ENCODE measurements at places on chromosomes 4 and X.

DNA sequence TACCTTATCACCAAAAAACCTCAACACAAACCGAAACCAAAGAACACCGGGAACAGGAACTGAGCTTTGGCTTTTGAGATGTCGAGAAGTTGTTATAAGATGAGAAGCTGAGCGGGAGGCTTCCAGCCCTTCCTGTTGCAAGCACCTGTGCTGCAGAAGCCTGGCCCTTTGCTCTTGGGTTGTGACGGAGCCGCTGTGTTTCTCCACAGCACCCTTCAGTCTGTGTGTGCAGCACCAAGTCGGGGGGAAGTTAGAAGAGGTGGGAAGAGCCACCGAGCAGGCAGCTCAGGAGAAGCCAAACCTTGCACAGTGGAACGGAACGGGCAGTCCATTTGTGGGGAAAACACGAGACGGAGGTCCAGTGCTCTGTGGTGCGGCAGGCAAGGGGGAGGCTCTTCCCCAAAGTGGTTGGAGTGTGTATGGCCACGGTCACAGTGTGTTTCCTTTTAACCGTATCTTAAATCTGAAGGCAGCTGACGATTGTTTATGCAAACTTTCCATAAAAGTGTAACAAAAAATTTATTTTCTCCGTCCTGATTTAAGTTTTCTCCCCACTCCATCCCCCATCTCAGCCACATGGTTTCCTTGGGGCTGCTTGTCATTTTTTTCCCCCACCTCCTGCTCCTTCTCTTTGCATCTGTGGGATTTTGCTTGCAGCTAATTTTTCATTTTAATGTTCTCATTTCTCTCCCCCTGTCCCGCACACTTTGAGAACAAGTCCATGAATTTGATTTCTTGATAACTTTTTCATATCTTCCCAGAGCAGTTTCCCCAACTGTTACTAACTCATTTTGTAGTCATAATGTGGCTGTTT lies 123.7 kb downstream of the STOX2 start:
- H3K4me3 ChIP-seq = no peak overlapping the region
- no peak for DNase-seq
- H3K4me1 ChIP-seq = no peaks in the 10 kb centered on the region
- no peaks in the 10 kb centered on the region for H3K36me3 ChIP-seq

- DNase-seq = no peak
- peaks cover 9% of the 10 kb centered on the region for H3K4me1 ChIP-seq
- H3K27me3 ChIP-seq = peaks cover 8% of the 10 kb centered on the region
- H3K4me3 ChIP-seq = no peak overlapping the region
- no peaks in the 10 kb centered on the region for H3K36me3 ChIP-seq
Measured at GRCh38 chr4:121253961-121254360, 89.8 kb upstream of the TNIP3 start.

- H3K4me1 ChIP-seq = no peaks in the 10 kb centered on the region
- no peak overlapping the region for H3K27ac ChIP-seq
- H3K4me3 ChIP-seq = no peak overlapping the region
- no peaks in the 10 kb centered on the region for H3K36me3 ChIP-seq
Measured at GRCh38 chrX:106450405-106450804, 161.4 kb upstream of the RADX start.

DNA sequence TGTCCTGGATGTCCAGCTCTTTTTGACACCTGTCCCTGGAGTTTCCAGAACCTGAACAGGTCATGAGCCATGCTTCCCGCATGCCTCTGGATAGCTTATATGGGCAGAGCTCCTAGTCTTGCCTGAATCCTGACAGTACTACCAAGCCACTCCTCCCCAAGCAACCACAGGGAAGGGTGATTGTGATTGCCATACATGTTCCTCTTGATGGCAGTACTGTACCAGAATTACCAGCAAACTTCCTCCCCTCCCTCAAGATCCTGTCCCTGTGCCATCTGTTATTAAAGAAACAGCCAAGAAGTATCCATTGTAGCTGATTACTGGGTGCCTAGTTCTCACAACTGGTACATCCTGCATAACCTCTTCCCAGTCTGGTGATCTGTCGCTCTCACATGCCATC lies 264.3 kb upstream of the AGTR2 start:
- no peak for DNase-seq
- H3K4me3 ChIP-seq = no peak overlapping the region
- H3K36me3 ChIP-seq = no peaks in the 10 kb centered on the region
- H3K4me1 ChIP-seq = no peaks in the 10 kb centered on the region

GRCh38 chr4:185015108-185015507 lies 3.2 kb upstream of the HELT start:
- H3K27ac ChIP-seq = no peak overlapping the region
- DNase-seq = no peak
- H3K27me3 ChIP-seq = peaks cover 87% of the 10 kb centered on the region
- H3K4me3 ChIP-seq = no peak overlapping the region

DNA sequence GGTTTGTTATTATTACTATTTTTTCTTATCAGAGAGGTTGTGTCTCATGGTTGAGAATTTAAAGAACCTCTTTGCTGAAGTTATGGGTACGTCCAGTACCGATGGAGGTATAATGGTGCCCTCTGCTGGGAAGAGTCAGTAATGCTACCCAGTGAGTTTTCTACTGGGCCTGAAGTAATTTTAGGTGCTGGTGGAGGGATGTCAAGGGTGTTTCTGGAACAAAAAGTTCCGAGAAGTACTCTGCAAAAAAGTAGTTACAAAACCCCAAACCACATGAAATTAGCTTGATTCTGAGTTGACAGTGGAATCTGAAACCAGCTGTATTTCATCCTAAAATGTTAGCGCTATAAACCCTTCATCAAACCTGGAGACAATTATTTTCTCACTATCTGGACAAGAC lies 102.5 kb upstream of the MID1 start:
- H3K27ac ChIP-seq = no peak overlapping the region
- no peaks in the 10 kb centered on the region for H3K27me3 ChIP-seq
- no peak for DNase-seq
- H3K36me3 ChIP-seq = no peaks in the 10 kb centered on the region
- H3K4me3 ChIP-seq = no peak overlapping the region

DNA sequence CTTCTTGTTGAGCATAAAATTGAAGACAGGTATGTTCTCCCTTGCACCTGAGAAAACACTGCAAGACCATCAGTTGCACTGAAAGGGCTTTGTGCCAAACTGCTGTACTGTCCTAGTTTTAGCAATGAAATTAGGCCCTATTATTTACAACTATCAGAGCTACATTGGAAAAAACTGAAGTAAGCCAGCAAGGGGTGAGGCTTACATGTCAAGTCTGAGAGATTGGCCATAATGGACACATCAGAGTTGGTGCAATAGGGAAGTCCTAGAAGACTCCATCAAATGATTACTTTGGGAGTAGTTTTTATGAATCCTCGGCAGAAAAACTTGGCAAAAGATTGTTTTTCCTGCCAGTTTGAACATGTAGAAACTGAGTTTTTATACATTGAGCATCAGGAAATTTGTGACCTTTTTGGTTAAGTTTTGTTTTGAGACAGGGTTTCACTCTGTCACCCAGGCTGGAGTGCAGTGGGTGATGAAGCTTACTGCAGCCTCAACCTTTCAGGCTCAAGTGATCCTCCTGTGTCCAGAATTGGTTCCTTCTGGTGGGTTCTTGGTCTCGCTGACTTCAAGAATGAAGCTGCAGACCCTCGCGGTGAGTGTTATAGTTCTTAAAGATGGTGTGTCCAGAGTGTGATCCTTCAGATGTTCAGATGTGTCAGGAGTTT lies 160.1 kb upstream of the BANK1 start:
- H3K36me3 ChIP-seq = no peaks in the 10 kb centered on the region
- no peaks in the 10 kb centered on the region for H3K4me1 ChIP-seq
- H3K27ac ChIP-seq = no peak overlapping the region
- no peak for DNase-seq
- H3K4me3 ChIP-seq = no peak overlapping the region

GRCh38 chr4:154427149-154427548 lies 64.5 kb downstream of the DCHS2 start:
- no peak for DNase-seq
- H3K4me3 ChIP-seq = no peak overlapping the region
- peaks cover 30% of the 10 kb centered on the region for H3K27me3 ChIP-seq
- H3K36me3 ChIP-seq = no peaks in the 10 kb centered on the region

- H3K27me3 ChIP-seq = no peaks in the 10 kb centered on the region
- DNase-seq = no peak
- H3K4me1 ChIP-seq = peaks cover 2% of the 10 kb centered on the region
- H3K36me3 ChIP-seq = no peaks in the 10 kb centered on the region
- H3K4me3 ChIP-seq = no peak overlapping the region
Measured at GRCh38 chr4:90207887-90208454, 80.8 kb downstream of the CCSER1 start.

DNA sequence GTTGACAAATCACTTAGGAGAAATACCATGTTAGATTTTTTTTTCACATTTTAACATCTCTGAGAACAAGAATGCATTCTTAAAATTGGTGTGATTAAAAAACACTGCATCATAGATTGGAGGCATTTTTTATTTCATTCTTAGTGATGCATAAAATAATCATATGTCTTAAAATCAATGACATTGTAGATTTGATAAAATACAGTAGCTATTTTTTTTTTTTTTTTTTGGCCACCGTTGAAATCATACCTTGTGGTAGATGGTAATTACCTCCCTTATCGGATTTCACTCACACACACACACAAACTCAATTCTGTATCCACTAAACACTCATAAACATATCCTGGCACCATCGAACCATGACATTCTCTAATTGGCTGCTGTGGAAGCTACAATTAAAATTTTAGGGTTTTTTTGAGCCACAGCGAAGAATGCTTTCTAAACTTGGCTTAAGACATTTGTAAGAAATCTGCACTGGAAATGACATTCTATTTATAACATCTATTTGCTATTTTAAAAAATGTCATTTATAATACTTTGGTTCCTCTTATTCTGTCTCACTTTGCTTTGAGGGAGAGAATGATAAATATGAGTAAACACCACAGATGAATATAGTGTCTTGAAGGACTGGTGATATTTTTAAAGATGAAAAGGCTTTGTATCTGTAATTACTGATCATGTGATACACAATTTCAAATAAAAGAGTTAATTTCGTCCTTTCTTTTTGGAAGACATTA lies 60.1 kb downstream of the CCSER1 start:
- no peaks in the 10 kb centered on the region for H3K27me3 ChIP-seq
- H3K4me3 ChIP-seq = no peak overlapping the region
- H3K36me3 ChIP-seq = no peaks in the 10 kb centered on the region
- DNase-seq = no peak
- no peaks in the 10 kb centered on the region for H3K4me1 ChIP-seq

GRCh38 chrX:140503714-140504351 lies 1.0 kb downstream of the SOX3 start:
- H3K27ac ChIP-seq = no peak overlapping the region
- H3K27me3 ChIP-seq = peaks cover 73% of the 10 kb centered on the region
- no peak overlapping the region for H3K4me3 ChIP-seq
- no peak for DNase-seq
- peaks cover 19% of the 10 kb centered on the region for H3K4me1 ChIP-seq

DNA sequence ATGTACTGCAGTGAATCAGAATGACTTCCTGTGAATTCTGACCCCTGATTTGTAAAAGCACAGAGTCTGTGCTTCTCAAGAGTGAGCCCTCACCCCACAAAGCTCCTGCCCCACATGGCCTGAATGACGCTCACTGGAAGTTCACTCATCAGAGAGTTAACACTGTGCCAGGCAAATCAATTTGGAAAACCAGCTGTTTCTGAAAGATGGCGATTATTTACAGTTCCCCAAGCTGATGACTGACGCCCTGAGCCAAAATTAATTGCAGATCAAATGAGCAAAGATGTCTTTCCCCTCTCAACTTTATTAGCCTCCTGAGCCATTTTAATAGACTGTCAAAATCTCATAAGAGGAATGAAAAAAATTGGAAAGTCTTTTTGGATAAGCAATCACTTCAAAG lies 118.0 kb downstream of the SLC2A9 start:
- no peak overlapping the region for H3K4me3 ChIP-seq
- H3K27ac ChIP-seq = no peak overlapping the region
- H3K36me3 ChIP-seq = no peaks in the 10 kb centered on the region

- H3K36me3 ChIP-seq = no peaks in the 10 kb centered on the region
- no peak overlapping the region for H3K27ac ChIP-seq
- DNase-seq = no peak
- no peaks in the 10 kb centered on the region for H3K4me1 ChIP-seq
- no peak overlapping the region for H3K4me3 ChIP-seq
Measured at GRCh38 chrX:27236681-27237080, 226.5 kb downstream of the PPP4R3C start.

DNA sequence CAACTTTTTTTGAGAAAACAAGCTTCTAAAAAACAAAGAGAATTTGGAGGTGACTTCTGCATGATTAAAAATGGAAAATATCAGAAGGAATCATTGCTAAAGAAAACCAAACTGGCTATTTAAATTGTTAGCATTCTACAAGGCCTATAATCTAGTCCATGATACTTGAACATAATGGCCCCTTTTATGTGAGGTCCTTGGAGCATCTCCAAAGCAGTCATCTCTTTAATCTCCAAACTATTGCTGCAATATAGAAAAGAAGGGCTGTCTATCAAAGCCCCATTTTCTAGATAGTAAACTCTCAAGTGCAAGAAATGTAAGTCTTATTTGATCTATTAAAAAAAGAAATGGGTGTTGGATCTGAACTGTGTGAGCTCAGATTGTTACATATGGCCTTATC lies 615.1 kb downstream of the CENPC start:
- H3K4me3 ChIP-seq = no peak overlapping the region
- no peak overlapping the region for H3K27ac ChIP-seq
- no peak for DNase-seq

- H3K4me3 ChIP-seq = no peak overlapping the region
- no peak for DNase-seq
- H3K36me3 ChIP-seq = no peaks in the 10 kb centered on the region
Measured at GRCh38 chr4:182969651-182970279, 52.6 kb upstream of the DCTD start.

- no peak for DNase-seq
- no peaks in the 10 kb centered on the region for H3K36me3 ChIP-seq
- H3K27me3 ChIP-seq = no peaks in the 10 kb centered on the region
- no peak overlapping the region for H3K4me3 ChIP-seq
- peaks cover 35% of the 10 kb centered on the region for H3K4me1 ChIP-seq
Measured at GRCh38 chr4:159395693-159396092, 292.8 kb downstream of the RAPGEF2 start.

GRCh38 chrX:149717803-149718202 lies 5.9 kb downstream of the MAGEA11 start:
- no peak overlapping the region for H3K4me3 ChIP-seq
- H3K27ac ChIP-seq = no peak overlapping the region
- DNase-seq = no peak
- no peaks in the 10 kb centered on the region for H3K4me1 ChIP-seq
- no peaks in the 10 kb centered on the region for H3K36me3 ChIP-seq
- no peaks in the 10 kb centered on the region for H3K27me3 ChIP-seq

DNA sequence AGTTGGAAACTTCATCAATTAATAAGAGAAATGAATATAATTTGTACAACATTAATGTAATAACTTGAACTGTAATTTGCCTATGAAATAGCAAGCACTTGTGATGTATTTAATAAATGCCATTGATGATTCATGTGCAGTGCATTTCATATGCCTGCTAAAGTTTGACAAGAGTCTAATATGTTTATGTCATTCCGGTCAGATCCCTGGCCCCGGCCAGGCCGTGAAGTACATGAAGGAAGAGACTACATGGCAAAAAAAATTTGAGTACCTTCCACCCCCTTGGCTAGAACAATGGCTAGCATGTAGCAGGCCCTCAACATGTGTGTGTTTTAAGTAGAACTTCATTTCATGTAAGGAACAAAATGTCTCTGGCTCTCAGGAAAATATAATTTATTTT lies 161.3 kb downstream of the ATP10D start:
- H3K4me3 ChIP-seq = no peak overlapping the region
- no peak overlapping the region for H3K27ac ChIP-seq

Data from osteocyte (in vitro differentiated cells).